ENCODE measurements at places on chromosomes 2 and 18.

DNA sequence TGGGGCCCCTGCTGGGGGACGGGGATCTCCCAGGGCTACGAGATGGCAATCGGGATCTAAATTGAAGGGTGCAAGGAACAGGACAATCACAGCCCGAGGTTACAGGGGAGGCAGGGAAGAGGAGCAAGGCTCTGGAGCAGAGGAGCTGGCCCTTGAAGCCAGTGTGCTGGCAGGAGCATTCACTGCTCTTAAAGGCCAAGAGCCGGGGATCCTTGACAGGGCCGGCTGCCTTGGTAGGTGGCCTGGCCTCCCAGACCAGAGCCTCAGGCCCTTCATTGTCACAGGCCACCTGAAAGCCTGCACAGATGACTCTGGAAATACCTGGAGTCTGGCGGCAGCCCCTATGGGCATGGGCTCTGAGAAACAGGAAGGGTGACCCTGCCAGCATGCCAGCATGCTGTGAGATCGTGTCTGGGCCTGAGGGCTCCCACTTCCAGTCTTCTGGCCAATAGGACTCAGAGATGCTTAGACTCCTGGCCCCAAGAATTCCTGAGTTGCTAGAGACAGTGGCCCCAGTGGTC lies 38.7 kb downstream of the PDIA6 start:
- no peak for DNase-seq

DNA sequence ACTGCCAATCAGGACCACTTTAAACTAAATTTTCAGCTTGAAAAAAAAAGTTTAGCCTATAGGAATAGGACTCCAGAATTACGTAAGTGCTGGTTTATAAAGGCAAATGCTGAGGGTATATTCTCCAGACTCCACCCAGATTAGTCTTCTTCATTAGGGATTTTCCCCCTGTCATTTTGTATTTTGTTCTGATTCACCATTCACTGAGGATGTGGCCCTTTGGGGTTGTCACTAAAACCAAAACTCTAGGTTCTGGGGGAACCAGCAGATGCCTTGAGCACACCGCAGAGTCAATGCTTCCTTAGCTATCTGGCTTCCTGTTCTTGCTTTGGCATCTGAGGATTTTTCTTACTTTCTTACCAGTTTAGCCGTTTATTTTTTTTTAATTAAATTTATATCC lies 10.5 kb downstream of the SCYGR4 start:
- no peak for DNase-seq

DNA sequence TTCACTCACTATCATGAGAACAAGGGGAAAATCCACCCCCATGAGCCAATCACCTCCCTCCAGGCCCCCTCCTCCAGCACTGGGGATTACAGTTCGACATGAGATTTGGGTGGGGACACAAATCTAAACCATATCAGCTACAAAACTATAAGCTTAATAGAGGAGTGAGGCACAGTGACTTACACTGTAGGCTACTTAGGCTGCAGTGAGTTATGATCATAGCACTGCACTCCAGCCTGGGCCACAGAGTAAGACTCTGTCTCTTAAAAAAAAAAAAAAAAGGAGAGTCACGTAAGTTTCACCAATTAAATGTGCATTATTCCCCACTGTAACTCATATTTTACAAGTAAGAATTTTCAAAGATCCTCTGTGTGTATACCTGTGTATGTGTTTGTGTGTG lies 26.2 kb upstream of the COLEC12 start:
- DNase-seq: no peak

DNA sequence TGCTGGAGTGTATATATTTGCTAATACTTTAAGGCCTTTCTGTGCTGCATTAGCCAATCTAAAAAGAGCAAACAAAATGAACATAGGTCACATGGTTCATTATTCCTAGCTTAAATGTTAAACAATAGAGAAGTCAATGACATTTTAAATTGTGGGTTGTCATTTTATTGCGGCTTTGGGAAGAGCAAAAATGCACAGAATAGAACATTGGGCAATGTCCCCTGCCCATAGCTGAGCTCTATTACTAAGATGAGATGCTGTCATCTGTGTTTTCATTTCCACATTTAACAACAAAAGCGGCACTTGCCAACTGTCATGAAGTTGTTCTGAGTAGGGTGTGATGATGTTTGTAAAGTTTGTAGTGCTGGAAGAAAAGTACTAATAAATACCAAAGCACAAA lies 3.2 kb upstream of the VAPA start:
- DNase-seq: no peak

DNA sequence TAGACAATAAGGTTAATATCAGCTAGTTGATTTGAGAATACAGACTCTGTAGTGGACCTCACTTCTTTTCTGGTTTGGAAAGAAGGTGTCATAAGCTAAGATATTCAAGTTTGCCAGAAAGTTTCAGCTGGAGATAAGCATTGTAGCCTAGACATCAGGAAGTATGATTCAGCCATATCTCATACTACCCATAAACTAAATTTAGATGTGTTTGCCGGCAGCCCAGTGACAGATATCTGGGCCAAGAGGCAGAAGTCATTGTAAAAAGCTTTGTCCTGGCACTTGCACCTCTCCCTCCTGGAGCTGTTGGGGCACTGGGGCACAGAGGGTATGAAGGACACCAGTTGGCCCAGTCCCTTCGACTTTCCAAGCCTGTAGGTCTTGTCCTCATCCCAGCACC lies 128.0 kb downstream of the EPHA4 start:
- no peak for DNase-seq

DNA sequence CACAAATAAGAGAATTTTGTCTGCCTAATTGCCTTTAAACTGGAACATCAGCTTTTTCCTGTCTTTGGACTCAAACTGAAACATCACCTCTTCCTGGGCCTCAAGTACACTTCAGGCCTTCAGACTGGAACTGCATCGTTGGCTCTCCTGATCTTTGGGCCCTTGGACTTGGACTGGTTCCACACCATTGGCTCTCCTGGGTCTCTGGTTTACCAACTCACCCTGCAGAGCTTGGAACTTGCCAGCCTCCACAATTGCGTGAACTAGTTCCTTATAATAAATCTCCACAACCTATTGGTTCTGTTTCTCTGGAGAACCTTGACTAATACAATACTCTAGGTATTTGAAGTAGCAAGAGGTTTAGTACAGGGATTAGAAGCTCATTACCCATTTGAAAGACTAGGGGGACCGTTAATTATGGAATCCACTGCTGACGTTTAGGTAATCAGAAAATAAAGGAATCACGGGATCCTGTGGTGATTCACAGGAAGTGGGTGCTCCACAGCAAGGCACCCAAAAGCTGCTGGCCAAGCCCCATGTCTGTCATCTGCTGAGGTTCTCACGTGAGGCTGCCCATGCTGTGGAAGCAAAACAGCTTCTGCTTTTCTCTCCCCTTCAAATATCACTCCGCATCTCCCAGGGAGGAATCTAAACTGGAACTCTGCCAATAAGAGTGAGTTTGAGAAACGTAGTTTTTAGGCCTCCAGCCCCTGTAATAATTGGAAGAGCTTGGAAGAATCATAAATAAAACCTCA lies 20.0 kb upstream of the SGPP2 start:
- DNase-seq: no peak

GRCh38 chr2:39608686-39609441 lies 56.9 kb upstream of the TMEM178A start:
- DNase-seq: no peak

DNA sequence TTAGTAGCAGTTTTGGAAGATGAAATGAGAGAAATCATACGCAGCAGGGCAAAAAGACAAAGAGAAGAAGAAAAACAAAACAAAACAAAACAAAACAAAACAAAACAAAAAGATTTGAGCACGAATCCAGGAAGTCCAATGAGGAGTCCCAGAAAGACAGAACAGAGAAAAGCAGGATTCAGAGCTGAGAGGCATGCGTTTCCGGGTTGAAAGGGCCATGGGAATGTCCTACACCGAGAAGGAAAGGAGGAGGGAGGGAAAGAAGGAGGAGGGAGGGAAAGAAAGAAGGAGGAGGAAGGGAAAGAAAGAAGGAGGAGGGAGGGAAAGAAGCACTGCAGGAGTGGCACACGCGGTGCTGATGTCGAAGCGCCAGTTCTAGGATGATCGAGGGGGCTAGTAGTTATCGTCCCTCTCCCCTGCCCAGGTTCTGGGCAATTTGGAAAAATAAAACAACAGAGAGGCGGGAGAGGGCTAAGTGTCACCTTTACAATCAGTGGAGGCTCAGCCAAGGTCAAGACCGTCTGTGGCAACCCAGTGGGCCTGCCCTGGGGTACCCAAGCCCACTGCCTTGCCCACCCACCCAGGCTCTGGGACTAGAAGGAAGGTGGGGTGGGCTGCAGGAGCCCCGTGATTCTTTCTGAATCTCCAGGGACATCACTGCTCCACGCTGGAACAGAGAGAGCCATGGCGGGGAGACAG lies 68.4 kb downstream of the TWIST2 start:
- DNase-seq: no peak

DNA sequence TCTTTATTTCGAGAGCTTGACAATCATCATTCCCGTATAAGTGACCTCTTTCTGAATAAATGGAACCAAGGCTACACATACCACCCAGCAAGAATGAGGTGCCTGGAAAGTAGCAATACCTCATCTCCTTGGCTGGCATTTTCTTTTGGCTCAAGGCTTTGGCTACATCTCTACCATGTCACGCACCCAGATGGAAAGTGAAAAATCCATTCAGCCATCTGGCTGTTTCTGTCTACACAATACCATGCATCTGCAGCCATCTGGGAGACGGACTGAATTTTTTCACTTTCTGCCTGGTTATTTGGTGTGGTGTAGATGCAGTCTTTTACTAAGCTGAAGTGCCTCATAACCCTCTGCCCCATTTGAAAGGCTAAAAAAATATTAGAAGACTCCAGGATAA lies 566.9 kb downstream of the BCL11A start:
- DNase-seq: no peak

GRCh38 chr2:157061799-157062198 lies 195.7 kb upstream of the GALNT5 start:
- DNase-seq: no peak

DNA sequence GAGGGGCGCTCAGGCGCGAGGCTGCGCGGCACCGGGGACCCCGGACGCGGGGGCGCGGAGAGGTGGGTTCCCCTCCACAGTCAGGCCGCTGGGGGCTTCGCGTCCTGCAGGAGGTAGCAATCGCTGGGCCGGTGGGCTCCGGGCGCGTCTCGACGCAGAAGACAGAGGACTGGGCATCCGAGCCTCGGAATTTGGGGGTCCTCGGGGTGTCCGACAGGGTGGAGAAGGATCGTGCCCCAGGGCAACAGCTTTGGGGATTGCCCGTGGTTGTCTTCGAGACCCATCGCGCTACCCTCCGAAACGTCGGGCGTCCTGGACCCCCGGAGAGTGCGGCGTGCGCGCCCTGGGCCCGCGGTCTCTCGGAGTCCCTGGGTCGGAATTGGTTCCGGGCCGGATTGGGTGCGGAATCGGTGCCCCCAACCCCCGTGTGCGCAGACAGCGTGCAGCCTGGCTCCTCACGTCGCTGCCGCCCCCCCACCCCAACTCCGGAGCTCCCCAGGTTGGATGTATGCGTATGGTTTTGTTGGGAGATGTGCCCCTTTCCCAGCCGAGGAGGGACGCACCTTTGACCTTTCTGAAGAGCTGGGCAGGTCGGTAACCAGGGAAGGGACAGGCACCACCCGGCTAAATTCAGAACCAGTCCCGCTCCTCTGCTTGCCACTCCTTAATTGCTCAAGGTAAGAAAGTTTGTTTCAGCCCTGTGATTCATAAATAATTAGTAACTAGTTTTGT lies 750 bp downstream of the NPAS2 start:
- no peak for DNase-seq

DNA sequence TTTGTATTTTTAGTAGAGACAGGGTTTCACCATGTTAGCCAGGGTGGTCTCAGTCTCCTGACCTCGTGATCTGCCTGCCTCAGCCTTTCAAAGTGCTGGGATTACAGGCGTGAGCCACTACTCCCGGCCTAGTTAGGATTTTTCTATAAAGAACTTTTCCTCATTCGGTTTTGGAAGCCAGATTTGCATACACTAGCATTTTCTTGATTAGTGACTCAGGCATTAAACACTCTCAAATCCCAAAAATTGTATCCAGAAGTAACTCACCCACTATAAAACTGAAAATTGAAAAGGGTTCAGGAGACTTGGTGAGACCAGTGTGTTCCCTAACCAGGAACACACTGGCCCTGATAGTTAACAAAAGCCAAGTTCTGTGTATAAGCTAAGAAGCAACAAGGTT lies 25.2 kb downstream of the EIF2AK3 start:
- DNase-seq: no peak

- no peak for DNase-seq
Measured at GRCh38 chr2:74070991-74071390, 76.7 kb downstream of the BOLA3 start.

DNA sequence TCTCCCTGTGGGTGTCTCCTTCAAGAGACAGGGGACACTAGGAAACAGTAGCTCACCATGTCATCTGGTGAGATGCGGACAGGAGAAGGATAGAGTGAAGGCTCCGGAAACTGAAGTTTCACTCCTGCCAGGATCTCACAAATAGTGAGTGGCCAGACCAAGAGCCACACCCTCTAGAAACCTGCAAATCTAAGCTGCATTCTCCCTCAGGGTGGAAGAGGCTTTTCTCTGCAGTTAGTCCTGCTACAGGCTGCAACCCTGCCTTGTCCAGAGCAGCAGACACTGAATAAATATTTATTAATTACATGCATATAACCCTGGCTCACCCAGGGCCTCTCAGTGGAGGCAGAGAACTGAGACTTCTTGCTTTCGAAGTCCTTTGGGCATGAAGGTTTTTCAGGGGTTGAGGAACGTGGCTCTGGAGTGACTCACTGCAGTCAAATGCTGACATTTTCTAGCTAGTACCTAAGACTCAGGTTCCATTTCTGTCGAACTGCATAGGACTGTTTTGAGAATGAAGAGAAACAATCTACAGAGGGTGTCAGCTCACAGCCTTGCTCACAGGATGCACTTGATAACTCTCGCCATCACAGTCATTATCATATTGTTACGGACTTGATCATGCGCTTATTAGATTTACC lies 87.3 kb downstream of the ACTR2 start:
- no peak for DNase-seq

DNA sequence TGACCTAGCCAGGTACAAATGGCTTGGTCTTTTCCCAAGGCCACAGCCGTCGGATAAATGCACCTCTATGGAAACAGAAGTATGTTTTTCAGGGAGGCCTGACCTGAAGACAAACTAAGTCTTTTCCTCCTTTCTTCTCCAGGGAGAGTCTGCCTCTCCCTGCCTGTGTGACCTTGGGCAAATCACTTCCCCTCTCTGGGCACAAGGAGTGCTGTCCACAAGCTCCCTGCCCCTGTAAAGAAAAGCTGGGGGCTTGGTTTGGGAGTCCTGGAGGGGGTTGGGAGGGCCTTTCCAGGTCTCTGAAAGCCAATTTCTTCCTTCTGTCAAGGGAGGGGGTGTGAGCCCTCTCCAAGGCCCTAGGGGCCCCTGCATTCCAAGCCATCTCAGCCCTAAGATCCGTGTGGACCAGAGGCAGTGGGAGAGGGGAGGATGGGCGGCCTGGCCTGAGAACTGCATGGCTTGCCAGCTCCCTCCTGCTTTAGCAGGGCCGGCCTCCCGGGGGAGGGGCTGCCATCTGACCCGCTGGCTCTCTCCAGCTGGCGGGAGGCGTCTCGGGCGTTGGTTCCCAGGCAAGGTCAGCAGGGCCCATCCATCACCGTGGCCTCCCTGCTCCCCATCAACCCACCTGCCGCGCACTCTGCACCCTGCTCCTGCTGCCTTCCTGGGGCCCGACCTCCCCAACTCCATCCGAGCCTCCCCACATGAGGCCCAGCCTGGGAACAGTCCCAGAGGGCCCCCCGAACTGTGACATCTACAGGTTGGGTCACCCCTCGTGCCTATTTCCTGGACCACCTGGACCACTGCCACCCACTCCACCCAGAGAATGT lies 61.4 kb downstream of the SMAD7 start:
- no peak for DNase-seq

- DNase-seq: no peak
Measured at GRCh38 chr2:95524195-95524594, 39.6 kb upstream of the TRIM43B start.

GRCh38 chr2:120693121-120693520 lies 42.5 kb upstream of the GLI2 start:
- no peak for DNase-seq

GRCh38 chr2:208033701-208034502 lies 8.6 kb upstream of the PLEKHM3 start:
- DNase-seq: peak; percentile 60

Measured in B cell (primary cell).